ENCODE measurements at places on chromosomes 13 and 19.
A peak's percentile ranks its signal among the peaks of the same experiment; 100 is the strongest.

- no peak for DNase-seq
Observed at GRCh38 chr13:76687467-76687866, 198.7 kb downstream of the KCTD12 start.

GRCh38 chr13:36158611-36159010, 27.4 kb upstream of the DCLK1 start:
- DNase-seq, result no peak

- no peak for DNase-seq
Observed at GRCh38 chr19:24069905-24070657, 16.9 kb upstream of the ZNF254 start.

GRCh38 chr13:75391432-75392100, 90.4 kb downstream of the TBC1D4 start:
- DNase-seq, result no peak

DNA sequence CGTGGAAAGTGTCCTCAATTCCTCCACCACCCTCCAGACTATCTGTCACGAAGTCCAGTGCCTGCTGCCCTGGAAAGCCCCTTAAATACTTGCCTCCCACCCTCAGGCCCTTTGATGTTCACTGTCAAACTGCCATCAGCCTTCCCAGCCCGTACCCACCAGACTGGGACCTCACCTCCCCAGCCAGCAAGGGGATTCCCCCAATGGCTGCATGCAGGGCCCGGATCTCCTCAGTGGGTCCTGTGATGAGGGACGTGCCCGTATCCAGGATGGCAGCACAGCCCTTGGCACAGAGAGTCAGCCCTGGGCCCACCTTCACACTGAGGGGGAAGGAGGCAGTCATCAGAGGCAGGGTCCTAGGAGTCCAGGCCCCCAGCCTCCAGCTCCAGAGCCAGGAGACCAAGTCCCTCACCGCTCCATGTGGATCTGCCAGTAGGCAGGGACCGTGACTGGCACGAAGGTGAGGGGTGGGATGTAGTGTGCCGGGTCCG, 6.1 kb downstream of the NAPSA start:
- no peak for DNase-seq

GRCh38 chr13:59450229-59450628, 713.5 kb downstream of the DIAPH3 start:
- DNase-seq, result no peak

GRCh38 chr13:41596190-41596589, 138.8 kb downstream of the RGCC start:
- DNase-seq, result no peak

DNA sequence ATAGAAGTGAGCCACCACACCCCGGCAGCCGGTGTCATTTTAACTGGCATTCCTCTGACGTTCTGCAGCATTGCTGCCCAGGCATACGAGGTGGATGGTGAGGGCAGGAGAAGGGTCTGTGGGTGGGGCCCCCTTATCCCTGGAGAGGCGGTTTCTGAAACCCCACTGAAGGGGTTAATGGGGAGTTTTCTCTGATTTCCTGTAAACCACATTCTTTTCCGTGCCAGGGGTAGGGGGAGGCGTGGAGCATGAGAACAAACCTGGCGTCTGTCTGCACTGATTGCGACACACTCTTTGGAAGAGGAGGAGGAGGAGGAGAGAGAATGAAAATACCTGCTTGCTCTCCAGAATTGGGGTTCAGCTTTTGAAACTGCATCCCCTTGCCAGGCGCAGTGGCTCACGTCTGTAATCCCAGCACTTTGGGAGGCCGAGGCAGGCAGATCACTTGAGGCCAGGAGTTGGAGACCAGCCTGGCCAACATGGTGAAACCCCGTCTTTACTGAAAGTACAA, 2.7 kb upstream of the C3 start:
- no peak for DNase-seq

GRCh38 chr13:95155093-95155492, 146.2 kb downstream of the ABCC4 start:
- no peak for DNase-seq

DNA sequence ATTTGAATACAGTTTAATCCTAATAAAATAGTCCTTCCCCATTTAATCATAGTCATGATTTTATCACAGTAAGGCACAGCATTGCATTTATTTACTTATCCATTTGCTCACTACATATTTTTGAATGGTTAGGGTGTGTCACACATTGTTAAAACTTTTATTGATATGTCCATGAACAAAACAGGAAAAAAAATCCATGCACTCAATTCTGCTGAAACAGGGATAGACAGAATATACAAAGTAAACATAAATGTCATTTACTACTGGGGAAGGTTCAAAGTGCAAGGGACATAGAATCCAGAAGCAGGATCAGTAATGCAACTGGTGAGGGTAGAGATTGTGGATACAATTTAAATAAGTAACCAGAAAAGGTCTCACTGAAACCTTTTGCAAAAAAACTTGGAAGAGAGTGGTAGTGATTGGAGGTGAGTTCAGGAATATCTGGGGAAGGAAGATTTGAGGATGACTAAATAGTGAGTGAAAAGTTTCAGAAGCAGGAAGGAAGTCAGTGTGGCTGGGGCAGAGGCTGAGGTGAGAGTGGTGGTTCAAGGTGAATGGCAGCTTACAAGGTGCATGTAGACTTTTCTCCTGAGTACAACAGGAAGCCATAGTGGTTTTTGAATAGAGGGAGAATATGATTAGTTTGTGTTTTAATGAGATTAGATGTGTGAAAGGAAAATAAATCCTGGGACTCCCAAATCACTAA, 387.2 kb upstream of the ATXN8OS start:
- no peak for DNase-seq

- no peak for DNase-seq
Observed at GRCh38 chr13:75936791-75937190, 300.7 kb downstream of the LMO7 start.

- no peak for DNase-seq
Observed at GRCh38 chr13:31968473-31968872, 63.1 kb upstream of the FRY start.

GRCh38 chr13:40943073-40943472, 76.0 kb downstream of the ELF1 start:
- DNase-seq, result no peak

- DNase-seq, result no peak
Observed at GRCh38 chr13:35744566-35745178, 268.2 kb upstream of the MAB21L1 start.

DNA sequence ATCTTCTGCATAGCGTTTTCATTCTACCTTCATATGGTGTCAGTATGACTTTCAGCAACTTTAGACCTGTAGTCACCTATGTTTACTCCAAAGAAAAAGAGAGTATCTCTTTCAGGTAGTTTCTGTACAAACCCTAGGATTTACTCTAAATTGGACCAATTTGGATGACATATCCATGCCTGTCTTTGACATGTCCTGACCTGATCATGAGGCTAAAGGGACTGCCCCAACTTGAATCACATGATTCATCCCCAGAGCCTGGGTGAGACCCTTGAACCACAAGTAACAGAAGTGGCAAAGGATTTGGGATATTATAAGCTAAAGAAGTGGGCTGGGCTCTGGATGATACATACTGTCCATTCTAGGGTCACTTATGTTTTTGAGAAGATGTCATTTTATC, 124.5 kb upstream of the CSNK1A1L start:
- no peak for DNase-seq

DNA sequence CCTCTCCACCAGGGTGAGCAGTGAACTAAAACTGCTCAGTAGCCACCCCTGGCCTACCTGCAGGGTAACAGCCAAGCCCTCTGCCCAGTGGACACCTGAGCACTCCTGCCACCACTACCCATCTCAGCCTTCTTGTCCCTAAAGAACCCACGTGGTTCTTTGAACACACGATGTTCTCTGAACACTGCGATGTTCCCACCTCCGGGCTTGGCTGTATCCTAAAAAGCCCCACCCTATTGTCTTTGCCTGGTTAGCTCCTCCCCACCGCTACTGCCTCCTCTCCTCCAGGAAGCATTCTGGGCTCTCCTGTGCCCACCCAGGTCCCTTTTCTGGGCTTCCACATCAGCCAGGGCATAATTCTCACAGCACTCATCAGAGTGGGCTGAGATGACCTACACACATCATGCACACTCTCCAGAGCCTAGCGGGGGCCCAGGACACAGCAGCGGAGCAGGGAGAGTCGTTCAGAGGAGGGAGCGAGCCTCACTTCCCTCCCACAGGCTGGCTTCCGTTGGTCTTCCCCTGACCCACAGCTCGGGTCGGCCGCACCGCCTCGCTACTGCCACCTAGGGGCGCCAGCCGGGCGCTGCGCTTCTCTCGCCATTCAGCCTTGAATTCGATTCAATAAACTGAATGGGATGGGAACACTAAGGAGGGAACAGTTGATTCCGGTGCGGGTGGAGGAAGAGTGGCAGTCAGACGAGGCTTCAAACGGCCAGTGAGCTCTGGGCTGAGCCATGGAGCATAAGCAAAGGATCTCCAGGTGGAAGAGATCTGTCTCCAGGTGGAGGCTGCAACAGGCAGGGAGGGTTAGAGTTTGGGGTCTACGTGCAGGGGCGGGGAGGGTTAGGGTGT, 3.2 kb downstream of the ELAVL1 start:
- DNase-seq, result peak; percentile 55

DNA sequence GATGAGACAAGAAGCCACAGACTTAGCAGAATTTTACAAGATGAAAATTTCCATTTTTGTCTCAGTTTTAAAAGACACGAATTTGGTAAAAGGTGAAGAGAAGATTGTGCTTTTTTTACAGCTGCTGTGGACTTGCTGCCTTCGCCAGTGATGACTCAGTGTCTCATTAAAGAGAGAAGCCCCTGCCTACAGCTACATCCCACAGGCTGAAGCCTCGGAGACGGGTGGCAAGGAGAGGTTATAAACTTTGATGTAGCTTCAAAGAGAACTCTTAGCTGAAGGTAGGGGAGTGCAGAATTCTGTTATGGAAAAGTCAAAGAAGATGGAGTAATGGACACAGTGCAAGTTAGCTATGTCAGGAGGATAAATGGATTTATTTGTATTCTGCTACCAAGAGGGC, 683.4 kb upstream of the ARGLU1 start:
- DNase-seq, result no peak

DNA sequence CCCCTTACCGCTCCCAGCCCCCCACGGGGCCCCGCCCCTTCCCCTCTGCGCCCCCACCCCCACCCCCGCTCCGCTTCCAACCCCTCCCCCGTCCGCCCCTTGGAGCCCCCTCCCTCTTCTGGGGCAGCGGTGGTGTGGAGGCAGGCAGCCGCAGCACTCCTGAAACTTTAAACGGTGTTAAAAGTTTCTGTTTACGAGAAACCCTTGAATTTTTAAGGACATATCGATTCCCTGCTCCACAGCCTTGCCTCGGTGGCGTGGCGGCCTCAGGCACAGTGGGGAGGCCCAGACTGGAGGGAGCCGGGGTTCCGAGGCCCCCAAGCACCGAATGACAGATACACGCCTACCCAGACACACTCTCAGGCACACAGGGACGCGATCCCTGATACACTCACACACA, 4.8 kb upstream of the NFIX start:
- DNase-seq, result no peak
